ENCODE measurements at places on chromosomes 5 and 9.

- DNase-seq, result no peak
These were observed 20.4 kb upstream of the RPS14 start for GRCh38 chr5:150469718-150470469.

DNA sequence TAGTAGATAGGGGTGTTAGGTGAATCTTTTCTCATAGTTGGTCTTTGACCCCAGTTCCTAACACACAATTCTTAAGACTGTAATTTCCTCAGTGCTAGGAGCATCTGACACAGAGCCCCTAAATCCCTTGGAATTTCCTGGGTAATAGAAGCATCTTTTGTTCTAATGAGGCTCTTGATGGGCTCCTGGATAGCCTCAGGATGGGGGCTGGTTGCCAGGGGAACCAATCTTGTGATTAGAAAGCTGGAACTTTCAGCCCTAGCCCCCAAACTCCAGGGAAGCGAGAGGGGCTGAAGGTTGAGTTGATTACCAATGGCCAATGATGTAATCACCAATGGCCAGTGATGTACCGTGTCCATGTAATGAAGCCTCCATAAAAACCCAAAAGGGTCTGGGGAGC is 44.5 kb downstream of the CCDC125 start:
- DNase-seq, result no peak

GRCh38 chr9:441126-441525 is 226.5 kb downstream of the DOCK8 start:
- DNase-seq, result no peak

DNA sequence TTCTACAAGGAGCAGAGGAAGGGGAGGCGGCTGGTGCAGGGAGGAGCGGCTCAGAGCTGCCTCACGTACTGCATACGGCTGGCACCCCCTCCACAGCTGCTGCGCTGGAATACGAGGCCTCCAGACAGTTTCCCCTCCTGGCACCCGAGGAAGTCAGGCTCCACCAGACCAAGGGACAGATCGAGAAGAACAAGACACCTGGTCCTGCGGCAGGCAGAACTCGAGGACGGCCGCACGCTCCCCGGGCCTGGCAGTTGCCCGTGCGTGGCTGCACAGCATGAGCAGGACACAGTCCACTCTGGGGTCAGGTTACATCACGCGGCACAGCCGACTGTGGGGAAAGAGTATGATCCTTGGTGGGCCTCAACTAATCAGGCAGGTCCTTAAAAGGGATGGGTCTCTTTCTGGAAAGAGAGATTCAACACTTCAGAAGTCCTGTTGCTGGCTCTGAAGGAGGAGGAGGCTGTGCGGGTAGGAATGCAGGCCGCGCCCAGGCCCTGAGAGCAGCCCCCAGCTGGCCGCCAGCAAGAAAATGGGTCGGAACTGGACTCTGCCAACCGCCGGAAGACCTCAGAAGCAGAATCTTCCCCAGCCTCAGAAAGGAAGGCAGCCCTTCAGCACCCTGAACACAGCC is 11.6 kb downstream of the UBAC1 start:
- no peak for DNase-seq

DNA sequence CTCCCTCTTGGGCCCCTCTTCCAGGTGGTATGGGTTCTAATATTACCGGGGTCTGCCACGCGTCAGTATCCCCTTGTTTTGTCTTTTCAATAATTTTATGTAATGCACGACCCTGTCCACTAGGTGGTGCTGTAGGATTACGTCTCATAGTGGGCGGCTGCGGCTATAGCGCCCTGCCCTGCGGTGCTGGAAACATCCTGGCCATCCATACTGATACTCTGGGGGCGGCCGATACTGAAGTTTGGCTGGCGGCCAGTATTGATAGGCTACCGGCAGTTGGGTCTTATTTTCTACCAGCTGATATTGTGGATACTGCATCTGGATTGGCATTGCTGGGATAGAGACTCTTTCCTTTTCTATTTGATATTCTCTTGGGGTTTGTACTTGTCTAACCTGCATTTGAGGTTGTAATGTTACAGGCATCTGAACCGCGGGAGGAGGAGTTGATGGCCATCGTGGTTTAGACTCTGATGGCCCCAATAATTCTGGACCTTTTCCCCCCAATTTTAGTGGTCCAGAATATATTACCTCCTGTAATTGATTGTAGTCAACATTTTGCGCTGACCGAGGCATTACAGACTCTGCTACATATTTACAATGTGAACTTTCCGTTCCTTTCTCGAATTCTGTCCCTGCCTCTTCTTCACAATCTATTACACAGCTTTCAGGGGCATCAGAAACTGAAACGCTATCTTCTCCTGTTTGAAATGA is 3.3 kb upstream of the TMEM141 start:
- no peak for DNase-seq

DNA sequence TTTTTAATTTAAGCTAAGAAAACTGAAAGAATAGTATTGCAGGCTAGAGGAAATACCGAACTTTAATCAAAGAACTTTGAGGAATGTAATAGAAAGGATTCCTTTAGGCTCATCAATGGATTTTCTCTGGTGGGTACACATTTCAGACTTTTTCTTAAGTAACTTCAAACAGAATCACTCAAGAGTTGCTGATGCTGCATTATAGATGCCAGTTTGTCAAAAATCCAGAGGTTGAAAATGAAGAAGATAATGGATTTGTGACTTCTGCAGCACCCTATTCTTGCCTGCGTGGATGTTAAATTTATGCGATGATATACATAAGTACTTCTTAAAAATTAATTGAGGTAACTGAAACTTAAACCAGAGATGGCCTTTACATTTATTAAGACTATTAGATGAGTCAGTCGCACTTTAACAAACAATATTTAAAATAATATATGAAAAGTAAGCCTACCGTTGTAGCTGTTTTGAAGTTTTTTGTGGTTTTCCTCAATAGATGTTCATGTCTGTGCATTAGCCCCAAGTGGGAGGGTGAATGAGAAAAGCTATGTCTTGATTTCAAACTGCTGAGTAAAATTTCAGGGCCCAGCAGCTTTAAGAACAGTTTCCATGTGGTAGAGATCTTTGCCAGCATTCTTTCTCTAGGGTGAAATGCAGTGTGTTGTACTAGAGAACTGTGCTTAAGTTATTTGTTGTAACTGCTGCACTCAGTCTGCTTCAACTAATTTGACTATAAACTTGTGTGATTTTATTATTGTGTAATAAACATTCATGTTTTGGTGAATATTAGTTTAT is at the start of gene OGN:
Gene OGN (minus strand): TSS at position 537 of the 795 bp plus-strand sequence. CDS start 1,171 bp downstream, outside the sequence.
- DNase-seq, result no peak

DNA sequence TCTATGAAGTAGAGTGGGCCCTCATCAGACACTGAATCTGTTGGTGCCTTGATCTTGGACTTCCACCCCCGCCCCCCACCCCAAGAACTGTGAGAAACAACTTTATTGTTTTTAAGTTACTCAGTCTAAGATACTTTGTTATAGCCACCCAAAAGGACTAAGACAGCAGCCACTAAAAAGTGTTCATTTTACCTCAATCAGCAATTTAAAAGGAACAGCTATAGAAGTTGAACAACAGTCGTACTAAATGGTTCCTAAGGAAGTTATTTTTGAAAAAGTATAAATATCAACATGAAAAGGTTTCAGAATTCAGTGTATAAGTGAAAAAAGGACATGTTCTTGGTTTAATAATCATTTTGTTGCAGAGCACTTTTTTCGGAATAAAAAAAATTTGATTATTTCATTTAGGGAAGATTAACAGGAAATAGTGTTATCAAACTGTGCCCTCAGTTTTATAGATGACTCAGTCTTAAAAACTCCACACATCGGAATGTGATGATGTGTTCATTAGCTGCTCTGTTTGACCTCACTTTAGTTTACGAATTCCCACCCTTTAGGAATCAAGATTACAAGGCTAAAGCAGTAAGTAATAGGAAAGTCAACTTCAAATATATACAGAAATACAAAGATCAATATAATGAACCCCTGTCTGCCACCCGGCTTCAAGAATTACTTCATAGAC is 71.2 kb downstream of the MTAP start:
- DNase-seq, result no peak

DNA sequence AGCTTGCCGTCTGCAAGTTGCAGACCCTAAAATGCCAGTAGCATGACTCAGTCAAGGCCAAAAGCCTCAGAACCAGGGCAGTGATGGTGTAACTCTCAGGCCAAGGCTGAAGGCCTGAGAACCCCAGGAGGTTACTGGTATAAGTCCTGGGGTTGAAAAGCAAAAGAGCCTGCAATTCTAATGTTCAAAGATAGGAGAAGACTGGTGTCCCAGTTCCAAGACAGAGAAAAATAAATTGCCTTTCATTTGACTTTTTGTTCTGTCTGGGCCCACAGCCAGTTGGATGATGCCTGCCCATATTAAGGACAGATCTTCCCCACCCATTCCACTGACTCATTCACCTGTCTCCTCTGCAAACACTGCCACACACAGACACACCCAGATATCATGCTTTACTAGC is 673.2 kb downstream of the CDH18 start:
- no peak for DNase-seq
